Activated CD8-positive, alpha-beta memory T cell treated with anti-CD3 and anti-CD28 coated beads for 48 hours (primary cell): ENCODE measurements at places on chromosomes 1 and 21.

GRCh38 chr1:224430511-224431113, 4.0 kb downstream of the WDR26 start:
- DNase-seq: no peak

DNA sequence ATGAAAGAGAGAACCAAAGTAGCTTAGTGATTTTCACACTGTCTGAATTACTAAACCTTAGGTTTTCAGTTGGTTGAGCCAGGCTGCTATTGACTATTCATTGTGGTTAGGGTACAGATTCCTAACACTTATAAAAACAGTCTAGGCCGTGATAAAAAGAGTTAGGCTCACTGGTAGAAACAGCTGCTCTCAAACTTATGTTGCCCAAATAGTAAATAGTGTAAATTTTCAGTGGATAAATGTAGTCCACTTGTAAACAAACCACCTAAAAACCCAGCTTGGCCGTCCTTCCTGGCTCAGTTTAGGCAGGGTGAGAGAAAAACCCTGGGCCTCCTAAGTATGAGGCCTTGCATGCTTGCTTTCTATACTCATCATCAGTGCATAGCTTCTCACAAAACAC, 34.9 kb downstream of the ARID1A start:
- no peak for DNase-seq

DNA sequence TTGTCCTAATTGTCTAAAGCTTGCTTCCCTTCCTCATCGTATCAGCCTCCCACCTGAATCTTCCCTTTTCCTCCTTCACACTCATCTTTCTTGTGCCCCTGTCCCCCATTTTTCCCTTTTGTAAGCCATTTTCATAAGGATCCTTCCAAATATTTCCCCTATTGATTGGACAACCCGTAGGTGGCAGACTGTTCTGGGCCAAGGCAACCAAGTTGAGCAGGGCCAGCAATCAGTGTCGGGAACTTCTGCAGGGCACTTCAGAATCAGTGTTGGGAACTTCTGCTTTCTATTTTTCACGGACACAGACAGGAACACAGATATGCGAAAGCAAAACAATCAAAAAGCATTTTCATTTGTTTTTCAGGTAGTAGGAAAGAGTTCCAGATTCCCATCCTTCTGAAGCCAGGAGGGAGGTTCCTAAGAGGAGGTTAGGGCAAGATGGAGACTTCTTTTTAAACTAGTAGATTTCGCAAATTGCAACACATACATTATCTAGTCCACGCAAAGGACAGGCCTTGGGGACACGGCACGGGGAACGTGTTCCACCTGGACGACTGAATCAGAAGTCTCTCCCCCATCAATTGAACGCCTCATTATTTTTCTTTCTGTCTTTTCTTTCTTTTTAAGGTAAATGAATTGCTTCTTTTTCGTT, 691 bp upstream of the MPZL1 start:
- DNase-seq: no peak

GRCh38 chr1:90480271-90480835, 236.7 kb downstream of the BARHL2 start:
- DNase-seq: no peak

DNA sequence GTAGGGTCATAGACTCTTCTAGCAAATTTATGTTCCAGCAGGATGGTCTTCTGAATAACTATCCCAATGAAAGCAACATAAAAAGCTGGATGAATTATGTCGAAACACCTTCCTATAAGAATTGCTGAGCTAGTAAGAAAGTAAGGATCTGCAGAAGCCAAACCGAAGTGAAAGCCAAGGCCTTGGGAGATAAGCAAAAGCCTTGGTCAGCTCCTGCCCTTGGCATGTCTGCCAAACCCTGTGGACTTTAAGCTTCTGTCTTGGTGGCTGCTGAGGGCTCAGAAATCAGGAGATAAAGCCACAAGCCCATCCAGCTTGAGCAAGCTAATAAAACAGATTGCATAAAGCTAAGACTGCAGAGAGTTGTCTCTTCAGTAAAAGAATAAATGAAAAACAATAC, 81.2 kb upstream of the KCND3 start:
- DNase-seq: no peak
